ENCODE measurements at places on chromosomes 1 and 21.

DNA sequence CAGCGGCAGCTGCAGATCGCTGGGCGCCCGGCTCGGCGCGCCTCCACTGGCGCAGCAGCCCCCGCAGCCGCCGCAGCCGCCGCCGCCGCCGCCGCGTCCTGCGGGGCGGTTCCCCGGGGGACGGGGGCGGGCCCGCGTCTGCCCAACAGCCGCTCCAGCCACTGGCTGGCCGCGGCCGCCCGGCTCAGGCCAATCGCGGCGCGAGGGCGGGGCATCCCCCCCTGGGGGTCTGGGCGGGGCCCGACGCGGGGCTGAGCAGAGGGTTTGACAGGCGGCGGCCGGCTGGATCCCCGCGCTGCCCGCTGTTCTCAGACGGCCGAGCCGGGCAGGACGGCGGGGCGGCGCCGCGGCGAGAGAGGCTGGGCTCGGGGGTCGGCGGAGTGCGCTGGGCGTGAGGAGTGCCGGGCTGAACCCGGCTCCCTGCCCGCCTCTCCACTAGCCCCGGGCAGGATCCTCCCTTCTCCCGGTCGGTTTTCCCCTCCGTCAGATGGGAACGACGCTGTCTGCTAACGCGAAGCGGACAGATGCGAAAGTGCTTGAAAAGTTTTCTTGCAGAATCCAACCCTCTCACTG, at the start of gene GLIS1:
Gene GLIS1 (minus strand): TSS at position 56 of the 573 bp plus-strand sequence. CDS start 1,100 bp downstream, outside the sequence.
- peak; percentile 99 for DNase-seq

DNA sequence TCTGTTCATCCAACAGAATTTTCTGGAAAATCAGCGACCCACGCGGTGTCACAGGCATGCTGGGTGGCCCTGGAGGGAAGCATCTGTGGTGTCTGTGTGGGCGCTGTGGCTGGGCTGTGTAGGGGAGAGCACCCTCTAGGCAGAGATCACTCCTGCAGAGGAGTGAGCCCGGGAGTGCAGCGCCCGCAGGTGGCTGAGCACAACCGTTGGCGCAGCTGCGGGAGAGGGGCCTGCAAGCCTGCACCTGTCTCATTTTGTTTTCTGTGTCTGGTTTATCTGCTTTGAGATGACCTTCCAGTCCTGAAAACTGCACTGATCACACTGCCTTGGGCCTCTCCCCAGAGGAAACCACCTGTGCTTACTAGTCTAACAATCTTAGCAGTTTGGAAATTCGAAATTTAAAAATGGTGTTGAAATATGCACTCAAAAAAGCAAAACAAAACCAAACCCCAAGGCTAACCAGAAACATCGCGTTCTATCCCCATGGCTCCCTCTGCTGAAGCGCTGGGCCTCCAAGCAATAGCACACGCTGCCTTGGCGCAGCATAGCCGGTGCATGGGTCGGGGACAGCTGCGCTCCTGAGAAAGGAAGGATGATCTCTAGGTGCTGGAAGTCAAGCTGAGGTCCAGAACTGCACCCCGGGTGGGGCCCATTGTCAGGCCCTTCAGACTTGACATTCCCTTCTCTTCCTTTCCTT, 4.8 kb downstream of the FAM3B start:
- DNase-seq = no peak

GRCh38 chr1:55388960-55389359, 173.8 kb upstream of the USP24 start:
- no peak for DNase-seq

GRCh38 chr1:3061981-3062615, 6.9 kb upstream of the PRDM16 start:
- no peak for DNase-seq

DNA sequence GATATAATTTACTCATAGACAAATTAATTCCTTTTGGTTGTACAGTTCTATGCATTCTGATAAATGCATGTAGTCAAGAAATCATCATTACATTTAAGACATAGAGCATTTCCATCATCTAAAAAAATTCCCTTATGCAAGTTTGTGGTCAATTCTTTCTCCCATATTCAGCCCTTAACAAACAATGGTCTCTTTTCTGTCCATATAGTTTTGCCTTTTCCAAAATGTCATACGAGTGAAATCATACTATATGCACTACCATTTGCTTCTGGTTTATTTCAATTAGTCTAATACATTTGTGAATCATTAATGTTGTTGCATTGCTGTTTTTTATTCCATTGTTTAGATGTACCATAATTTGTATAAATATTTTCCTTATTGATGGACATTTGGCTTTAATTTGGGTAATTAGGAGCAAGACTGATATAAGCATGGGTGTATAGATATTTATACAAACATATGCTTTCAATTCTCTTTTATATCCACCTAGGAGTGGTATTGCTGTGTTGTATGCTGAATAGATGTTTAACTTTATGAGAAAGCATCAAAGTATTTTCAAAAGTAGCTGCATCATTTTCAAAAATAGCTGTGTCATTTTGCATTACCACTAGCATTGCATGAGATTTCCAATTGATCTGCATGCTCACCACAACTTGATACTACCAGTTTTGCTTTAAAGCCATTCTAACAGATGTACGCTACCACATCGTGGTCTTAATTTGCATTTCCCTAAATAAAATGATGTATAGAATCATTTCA, 397.0 kb upstream of the ADAMTS5 start:
- no peak for DNase-seq

GRCh38 chr1:8866173-8866791, 12.2 kb downstream of the ENO1 start:
- DNase-seq = no peak

DNA sequence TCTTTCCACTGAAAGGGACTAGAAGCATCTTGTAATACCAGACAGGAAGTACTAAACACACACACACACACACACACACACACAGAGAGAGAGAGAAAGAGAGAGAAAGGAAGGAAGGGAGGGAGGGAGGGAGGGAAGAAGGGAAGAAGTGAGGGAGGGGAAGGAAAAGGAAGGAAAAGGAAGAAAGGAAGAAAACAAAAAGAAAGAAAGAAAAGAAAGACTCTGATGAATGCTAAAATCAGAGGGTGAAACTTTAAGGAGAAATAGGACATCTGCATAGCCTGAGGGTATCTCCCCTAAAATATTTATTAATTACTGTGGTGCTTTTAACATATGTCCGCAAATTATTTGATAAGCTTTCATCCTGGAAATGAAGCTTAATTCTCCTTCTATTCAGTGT, 10.6 kb downstream of the TRIT1 start:
- DNase-seq = no peak

- DNase-seq = peak; percentile 9
These were observed 917 bp downstream of the STX12 start for GRCh38 chr1:27773826-27774445.

DNA sequence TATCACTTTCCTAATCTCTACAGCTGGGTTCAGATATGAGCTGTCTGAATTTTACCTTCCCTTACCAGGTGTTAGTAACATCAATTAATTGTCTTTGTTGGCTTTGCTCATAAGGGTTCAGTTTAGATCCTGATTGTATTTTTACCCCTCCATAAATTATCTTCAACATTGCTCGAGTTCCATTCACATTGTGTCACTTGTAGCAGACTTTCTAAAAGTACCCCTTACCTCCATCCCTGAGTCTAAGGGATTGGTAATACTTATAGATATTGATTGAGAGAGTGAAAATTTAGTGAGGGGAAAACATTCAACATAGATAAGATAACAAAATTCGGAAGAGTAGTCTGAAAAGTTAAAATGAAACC, 7.3 kb downstream of the RASAL2 start:
- DNase-seq = no peak
